ENCODE measurements at places on chromosomes 5 and 9.
A peak's percentile ranks its signal among the peaks of the same experiment; 100 is the strongest.

DNA sequence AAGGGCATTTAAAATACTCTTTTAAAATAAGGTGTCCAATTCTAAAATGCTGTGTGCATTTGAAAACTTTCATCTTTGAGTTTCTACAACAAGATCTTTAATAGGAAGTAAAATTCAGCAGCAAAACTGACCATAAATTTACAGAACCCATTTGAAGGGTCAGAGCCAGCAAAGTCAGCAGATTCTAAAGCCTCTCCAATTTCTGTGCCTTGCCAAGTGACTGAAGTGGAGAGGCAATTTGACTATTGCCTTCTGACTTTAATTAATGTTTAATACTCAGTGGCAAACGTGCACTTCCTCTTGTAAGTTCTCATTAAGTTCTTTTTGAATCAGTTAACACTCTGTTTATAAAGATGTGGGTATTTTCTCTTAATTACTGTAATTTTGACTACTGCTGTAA lies 155.2 kb downstream of the BAAT start:
- DNase-seq, result no peak

DNA sequence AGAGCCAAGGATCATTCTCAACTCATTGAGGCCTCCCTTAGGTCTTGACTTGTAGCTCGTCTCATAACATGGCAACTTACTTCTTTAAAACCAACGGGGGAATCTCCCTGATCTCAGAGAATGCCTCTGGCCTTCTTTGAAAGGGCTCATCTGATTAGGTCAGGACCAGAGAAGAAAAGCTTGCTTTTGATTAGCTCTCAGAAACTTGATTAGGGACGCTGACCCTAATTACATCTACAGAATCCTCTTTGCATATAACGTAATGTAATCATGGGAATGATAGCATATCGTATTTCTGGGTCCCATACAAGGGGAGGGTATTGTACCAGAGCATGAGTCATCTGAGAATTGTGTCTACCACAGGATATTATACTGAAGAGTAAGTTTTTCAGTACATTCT lies 125.1 kb upstream of the SH3GL2 start:
- no peak for DNase-seq

DNA sequence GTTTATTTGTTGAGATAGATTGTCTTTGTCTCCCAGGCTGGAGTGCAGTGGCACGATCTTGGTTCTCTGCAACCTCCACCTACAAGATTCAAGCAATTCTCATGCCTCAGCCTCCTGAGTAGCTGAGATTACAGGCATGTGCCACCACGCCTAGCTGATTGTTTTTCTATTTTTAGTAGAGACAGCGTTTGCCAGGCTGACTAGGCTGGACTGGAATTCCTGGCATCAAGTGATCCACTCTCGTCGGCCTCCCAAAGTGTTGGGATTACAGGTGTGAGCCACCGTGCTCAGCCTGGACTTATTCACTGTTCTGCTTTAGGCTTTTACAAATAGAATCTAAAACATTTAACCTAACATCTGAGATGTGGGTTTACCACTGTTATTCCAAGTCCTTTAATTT lies 91.3 kb downstream of the COMMD10 start:
- DNase-seq, result no peak

DNA sequence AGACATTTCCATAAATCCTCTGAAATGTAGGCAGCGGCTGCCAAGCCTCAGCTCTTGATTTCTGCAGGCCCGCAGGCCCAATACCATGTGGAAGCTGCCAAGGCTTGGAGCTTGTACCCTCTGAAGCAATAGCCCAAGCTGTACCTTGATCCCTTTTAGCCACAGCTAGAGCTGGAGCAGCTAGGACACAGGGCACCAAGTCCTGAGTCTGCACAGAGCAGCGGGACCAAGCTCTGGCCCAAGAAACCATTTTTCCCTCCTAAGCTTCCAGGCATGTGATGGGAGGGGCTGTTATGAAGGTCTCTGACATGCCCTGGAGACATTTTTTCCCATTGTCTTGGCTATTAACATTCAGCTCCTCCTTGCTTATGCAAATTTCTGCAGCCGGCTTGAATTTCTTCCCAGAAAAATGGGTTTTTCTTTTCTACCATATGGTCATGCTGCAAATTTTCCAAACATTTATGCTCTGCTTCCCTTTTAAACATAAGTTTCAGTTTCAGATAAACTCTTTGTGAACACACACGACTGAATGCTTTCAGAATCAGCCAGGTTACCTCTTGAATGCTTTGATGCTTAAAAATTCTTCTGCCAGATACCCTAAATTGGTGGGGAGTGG lies 14.4 kb upstream of the ZFR start:
- no peak for DNase-seq

DNA sequence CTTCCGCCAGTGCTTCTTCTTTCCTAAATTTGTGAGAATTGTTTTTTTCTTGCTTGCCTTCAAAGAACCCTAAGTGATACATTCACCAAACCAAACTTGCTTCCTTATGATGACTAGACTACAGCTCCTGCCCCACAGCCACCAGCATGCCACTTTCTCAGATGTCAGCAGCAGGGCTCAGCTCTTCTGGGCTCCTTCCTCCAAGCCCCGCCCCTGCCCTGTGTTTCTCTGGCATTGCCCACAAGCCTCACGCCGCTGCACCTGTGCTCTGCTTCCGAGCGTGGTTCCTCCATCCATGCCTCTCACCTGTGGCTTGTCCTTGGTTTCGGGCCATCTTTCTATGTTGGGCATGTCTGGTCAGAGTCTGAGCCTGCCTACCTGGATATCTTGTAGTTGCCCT lies 10.6 kb downstream of the UNC5A start:
- DNase-seq, result no peak

GRCh38 chr5:39624890-39625289 lies 200.1 kb upstream of the DAB2 start:
- no peak for DNase-seq

- no peak for DNase-seq
Measured at GRCh38 chr5:179287071-179287470, 58.2 kb downstream of the ADAMTS2 start.

DNA sequence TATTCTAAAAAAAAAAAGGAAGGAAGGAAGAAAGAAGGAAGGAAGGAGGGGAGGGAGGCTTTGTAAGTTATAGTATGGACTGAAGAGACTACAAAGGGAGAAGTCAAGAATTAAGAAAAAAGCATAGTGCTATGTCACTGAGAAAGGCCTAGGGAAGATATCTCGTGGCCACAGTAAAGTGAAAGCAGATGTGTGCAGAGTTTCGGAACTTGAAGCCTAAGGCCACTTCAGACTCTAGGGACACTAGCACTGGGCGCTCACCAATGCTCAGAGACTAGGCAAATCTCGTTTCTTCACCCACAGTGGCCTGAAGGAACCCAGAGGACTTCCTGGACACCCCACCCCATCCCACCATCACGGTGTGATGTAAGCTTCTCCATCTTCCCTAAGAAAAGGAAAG lies 181.4 kb upstream of the TRPM3 start:
- DNase-seq, result no peak

GRCh38 chr9:2253636-2254580 lies 238.8 kb downstream of the SMARCA2 start:
- DNase-seq, result no peak

DNA sequence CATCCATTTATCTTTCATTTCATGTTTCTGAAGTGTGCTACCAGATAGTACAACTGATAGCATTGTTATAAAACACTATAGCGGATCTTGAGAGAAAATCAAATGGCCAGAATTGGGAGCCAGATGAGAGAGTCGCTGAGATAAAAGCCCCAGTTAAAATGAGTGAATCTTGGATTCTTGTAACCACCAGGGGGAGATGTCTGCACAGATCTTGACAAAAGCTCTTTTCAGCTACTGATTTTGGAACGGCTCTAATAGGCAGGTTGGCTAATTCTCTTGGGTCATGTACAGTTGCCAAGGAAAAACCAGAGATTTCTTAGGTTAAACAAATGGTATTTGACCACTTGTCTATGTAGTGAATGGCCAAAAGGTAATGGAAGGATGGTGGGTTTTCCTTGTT lies 21.7 kb downstream of the F2RL2 start:
- DNase-seq, result no peak

- DNase-seq, result no peak
Measured at GRCh38 chr5:3694819-3695218, 99.2 kb downstream of the IRX1 start.

GRCh38 chr5:68194386-68194785 lies 21.2 kb upstream of the PIK3R1 start:
- DNase-seq, result no peak

- no peak for DNase-seq
Measured at GRCh38 chr9:4706971-4707622, 27.7 kb downstream of the CDC37L1 start.

DNA sequence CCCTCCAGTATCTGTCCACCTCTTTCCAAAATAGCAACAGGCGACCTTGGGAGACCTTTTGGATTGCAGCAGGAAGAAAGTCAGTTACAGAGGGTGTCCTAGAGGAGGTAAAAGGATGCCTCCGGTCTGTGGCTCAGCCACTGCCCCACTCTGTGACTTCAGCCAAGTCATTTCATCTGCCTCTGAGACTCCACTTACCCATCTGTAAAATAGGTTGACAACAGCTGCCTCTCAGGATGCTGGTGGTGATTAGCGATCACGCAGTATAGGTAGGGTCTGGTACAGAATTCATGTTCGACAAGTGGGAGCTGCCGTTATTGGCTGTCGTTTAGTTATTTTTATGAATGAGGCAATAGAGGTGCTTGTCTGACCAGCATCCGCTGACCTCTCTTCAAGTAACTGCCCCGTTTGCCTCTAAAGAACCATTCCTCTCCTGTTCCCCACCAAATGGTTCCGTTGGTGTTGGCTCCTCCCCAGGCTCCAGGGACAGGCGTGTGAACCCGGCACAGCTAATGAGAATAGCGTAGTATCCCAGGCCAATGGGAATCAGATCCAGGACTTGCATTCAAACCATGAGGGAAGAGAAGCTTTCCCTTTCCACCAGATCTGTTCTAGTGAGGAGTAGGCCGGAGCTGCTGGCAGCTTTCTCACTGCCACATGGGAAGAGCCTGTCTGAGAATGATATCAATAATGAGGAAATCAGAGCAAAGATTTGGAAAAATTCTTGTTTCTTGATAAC lies 64.1 kb downstream of the SMIM23 start:
- no peak for DNase-seq

GRCh38 chr5:84372066-84372695 lies 12.5 kb downstream of the EDIL3 start:
- no peak for DNase-seq

- DNase-seq, result no peak
Measured at GRCh38 chr9:15277400-15278090, 29.5 kb downstream of the TTC39B start.

DNA sequence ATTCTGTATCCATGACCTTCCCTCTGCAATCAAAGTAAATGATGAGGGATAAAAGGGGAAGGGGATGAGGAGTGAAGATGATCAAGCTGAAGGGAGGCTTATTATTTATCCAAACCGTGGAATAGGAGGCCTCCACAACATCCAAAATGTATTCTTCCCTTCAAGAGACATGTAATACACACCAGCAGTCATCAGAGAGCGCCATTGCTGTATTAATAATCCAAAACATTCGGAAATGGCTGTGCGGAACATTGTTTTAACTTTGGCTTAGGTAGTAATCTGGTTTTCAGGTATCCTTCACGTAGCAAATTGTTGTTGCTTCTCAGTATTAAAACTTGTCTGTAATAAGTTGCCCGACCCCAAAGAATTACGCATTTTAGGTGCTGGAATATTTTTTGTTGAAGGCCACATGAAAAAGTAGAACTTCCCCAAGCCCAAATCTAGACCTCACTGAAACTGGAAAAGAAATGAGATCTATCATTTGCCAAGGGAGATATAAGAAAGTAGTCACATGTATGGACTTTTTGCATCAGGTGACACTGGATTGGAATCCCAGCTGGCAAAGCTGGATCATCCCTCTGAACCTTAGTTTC lies 2.6 kb upstream of the BOD1 start:
- no peak for DNase-seq

DNA sequence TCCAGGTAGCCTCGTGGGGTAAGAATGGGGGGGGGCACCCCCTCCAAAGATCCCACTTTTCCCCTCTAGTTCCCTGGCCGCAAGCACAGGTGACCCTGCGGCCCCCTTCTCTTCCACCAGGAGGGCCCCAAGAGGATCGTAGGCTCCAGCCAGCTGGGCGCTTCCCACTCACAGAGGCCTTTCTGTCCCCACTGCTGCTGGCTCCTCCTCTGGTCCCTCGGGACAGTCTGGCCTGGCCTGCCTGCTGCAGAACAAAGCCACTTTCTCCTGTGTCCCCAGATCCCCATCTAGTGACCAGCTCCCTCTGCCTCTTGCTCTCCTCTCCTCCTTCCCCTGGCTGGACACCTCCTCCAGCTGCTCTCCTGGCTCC lies 534 bp upstream of the SAPCD2 start:
- DNase-seq, result no peak

DNA sequence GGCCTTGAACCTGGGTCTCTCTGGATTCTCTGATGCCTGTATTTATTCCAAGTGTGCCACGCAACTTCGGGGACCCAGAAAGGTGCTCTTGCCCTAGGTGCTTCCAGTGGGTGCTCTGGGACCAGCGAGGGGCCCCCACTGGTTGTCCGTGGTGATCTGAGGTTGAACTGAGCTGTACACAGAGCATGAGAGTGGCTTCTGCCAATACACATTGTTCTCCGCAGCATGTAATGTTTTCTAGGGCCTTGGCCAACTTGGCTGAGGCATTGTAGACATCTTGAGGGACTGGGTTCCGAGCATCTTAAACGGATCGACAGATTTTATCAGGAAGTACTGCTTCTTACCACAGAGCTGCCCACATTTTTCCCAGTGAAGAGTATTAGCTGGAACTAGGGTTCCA lies 117.9 kb downstream of the MTX3 start:
- DNase-seq, result no peak

GRCh38 chr9:38026021-38026809 lies 42.8 kb downstream of the SHB start:
- peak; percentile 83 for DNase-seq

- DNase-seq, result peak; percentile 89
Measured at GRCh38 chr5:80246995-80247729, 8.7 kb downstream of the SERINC5 start.

- DNase-seq, result no peak
Measured at GRCh38 chr9:120882935-120883607, 6.1 kb upstream of the PHF19 start.

DNA sequence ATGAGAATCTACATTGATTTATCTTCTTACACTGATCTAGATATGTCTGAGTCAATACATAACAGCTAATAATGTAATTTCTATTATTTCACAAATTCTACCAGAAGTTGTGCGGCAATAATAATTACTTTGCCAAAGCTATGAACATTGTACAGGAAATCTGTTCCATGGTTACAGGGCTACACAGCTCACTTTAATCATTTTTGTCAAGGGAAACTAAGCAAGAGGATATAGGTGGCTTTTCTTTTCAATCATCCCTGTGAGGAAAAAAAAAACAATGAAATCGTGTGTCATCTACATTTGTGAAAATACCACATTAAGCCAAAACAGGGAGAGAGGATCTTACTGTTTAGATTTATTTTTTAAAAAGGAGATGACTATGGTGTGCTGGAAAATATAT lies 717.4 kb downstream of the NR2F1-AS1 start:
- DNase-seq, result no peak

Data from RWPE2 (cell line).